Tibial nerve (tissue), 4 donors: ENCODE measurements at places on chromosomes 7 and 10.

DNA sequence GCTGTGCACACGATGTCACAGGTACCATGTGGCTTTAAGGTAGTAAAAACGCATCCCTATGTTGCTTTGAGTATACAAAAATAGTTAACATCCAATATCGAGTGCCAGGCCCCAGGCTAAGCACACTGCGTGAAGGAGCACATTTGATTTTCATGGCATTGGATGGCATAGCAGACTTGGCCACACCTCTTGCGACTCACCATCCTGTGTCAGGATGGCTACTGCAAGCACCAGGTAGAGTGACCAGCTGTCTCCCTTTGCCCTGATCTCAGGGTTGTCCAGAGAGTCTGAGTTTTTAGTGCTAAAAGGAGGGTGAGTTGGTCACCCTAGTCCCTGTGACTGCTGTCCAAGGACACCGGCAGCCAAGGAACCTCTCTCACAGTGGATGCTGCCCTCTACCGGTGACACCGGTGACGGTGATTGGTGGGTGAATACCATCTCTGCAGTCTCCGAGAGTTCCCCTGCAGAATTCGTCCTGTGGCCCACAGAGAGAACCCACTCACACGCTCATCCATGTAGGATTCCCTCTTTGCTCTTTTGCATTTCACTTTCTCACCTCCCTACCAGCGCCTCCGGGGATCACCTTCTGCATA is 76.1 kb downstream of the BICC1 start:
- DNase-seq, result no peak

DNA sequence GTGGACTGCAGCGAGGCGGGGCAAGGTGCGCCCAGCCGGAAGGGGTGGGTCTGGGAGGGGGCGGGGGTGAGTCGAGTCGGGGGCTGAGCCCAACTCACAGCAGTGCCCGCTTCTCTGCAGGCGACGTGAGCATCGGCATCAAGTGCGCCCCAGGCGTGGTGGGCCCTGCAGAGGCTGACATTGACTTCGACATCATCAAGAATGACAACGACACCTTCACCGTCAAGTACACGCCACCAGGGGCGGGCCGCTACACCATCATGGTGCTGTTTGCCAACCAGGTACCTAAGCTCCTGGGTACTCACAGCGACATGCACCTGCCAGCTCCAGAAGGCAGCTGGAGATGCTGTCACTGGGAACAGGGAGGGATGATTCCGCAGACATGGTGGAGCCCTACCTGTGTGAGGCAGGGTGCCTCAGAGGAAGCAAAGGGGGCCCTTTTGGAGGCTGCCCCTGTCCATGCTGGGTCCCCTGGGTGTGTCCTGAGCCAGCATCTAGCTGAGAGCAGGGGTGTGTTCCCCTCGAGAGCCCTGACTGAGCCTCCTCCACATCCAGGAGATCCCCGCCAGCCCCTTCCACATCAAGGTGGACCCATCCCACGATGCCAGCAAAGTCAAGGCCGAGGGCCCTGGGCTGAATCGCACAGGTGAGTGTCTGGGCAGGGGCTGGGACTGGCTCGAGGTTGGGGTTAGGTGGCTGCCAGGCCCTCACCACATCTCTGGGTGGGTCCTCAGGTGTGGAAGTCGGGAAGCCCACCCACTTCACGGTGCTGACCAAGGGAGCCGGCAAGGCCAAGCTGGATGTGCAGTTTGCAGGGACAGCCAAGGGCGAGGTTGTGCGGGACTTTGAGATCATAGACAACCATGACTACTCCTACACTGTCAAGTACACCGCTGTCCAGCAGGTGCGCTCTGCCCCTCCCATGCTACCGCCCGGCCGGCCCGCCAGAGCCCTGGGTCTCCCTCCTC is 12.8 kb downstream of the FLNC start:
- no peak for DNase-seq

DNA sequence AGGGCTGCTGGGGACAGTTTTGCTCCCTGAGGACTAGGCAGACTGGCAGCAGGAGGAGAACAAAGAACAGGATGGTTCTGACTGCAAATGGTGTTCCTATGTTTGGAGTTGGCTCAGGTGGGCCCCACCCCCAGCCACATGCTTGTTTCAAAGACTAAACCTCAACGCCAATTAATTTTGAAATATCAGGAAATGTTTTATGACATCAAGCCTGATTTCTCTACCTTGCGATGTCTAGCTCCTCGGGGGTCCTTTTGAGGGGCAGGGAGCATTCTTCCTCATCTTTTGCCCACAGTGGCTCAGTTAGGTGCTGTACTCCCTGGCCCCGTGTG is 4.1 kb upstream of the MYH16 start:
- DNase-seq, result no peak

GRCh38 chr7:2539031-2539911 is 16.1 kb downstream of the BRAT1 start:
- no peak for DNase-seq
